H54 (cell line): ENCODE measurements at places on chromosomes 11 and 22.

DNA sequence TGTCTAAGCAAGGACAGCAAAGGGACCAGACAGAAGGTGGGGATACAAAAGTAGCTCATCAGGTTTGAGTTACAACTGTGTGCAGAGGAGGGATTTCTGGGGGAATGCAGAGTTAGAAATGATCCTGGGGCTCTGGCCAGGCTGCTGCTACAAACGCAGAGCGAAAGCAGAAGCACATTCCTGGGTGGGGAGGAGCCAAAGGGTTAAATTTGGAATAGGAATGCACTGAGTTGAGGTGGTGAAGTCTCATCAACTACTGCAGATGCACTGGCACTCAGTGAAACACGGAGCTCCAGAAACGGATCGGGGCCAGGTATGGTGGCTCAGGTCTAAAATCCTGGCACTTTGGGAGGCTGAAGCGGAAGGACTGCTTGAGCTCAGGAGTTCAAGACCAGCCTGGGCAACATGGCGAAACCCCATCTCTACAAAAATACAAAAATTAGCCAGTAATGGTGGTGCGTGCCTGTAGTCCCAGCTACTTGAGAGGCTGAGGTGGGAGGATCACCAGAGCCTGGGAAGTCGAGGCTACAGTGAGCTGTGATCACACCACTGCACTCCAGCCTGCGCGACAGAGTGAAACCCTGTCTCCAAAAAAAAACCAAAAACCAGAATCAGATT is 3.2 kb downstream of the CHKA start:
- DNase-seq: no peak

DNA sequence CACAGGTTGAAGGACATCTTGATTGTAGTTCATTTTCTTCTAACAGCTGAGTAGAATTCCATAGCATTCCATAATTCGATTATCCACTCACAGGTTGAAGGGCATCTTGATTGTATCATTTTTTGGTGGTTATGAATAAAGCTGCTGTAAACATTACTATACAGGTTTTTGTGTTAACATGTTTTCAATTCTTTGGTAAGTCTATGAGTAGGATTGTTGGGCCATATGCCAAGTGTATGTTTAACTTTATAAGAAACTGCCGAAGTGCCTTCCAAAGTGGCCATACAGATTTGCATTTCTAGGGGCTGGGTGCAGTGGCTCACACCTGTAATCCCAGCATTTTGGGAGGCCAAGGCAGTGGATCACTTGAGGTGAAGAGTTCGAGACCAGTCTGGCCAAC is 44.6 kb downstream of the ANKRD42 start:
- no peak for DNase-seq

DNA sequence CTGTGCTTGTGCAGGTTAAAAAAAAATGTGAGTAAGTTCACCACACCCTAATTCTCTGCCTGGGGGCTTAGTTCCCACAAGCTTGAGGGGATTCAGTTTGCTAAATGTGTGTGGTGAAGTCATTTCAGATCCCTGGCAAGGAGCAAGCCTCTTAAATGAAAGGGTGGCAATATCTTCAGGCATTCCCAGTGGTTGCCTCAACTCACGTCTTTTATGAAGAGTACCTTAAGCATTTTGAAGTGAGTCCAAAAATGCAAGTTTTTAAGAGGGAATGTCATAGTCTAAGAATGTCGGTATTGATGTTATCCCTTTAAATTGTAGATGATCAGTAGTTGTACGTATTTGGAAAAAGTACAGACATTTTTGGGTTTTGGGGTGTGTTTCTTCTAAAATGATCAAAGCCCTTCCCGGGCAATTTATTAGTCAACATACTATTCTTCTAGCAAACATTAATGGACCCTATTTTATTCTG is 4.9 kb downstream of the TCP11L1 start:
- peak; percentile 29 for DNase-seq

GRCh38 chr22:27124351-27124966 is 467.1 kb downstream of the MIAT start:
- DNase-seq: no peak

DNA sequence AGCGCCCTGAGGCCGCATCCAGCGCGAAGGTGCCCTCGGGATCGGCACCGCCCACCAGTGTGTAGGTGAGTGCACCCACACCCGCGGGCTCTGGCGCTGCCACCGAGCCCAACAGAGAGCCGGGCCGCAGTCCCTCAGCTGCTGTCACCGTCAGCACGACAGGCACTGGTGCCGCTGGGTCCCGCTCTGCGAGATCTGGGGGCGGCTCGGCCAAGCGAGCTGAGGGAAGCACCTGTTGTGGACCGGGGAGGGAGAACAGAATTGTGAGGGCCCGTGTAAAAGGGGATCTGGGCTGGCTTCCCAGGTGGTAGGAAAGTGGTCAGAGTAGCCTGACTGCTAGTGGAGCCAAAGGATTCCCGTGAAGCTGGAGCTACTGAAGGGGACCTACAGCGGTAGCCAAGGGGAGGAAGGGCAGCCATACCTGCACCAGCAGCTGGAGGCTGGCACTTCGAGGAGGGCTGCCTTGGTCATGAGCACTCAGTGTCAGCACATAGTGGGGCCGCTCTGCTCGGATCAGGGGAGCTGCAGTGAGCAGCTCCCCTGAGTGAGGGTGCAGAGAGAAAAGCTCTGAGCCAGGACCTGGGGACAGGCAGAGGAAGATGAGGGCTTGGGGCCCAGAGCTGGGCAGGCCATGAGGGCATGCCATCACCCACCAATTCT is 11.5 kb upstream of the TPP1 start:
- DNase-seq: no peak

DNA sequence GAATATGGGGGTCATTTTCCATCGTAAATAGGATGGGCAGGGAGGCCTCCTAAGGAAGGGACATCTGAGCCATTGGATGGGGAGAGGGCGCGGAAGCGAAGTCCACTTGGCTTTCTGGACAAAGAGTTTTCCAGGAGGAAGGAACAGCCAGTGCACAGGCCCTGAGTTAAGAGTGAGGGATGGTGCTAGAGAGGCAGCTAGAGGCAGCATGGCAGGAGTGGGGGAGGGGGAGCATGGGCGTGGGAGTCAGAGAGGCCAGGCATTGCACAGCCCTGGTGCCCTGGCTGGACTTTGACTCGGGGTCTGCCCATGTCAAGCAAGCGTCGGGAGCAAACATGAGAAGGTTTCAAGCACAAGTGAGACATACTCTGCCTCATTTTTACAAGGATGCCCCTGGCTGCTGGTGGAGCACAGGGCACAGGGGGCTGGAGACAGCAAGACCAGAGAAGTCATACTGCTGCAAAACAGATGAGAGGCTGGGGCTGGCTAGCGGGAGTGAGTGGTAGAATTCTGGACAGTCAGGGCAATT is 9.0 kb downstream of the GNAZ start:
- DNase-seq: no peak

GRCh38 chr11:23957314-23957713 is 539.5 kb upstream of the LUZP2 start:
- DNase-seq: no peak

DNA sequence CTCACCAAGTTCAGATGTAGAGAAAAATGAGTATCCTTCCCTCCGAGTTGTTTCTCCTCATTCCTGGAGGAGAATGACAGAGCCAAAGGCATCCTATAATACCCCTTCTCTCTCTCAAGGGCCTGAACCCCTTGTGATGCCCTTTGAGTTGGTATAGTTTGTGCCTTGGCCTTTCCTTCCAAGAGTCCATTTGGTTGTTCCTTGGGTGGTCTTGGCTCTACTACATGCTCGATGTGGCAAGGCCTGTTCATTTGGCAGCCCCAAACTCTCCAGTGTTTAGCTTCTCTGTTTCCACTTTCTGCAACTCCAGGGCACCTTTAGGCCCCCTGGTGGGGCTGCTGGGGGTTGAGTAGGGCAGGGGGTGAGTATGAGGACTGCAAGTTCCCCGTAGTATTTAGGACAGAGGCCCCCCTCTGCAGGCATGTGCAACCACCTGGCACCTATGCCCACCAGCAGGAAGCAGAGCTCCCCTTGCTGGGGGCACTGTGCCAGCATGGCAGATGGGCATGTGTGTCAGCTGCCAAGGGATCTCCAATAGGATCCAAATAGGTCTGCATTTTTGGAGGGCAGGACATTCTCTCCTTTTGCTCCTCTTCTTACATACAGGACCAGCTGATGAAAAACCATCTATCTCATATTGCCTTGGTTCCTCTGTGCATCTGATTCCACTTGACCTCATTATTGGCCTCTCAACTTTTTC is 217.2 kb upstream of the CADM1 start:
- no peak for DNase-seq

GRCh38 chr22:43506487-43506886 is 94.7 kb downstream of the MPPED1 start:
- DNase-seq: no peak
